ENCODE measurements at places on chromosomes 7 and 10. TPM values are rescaled to one million over a fixed set of nuclear protein-coding genes. Genes with fewer than 3 reads are reported as not detected.

AHCYL2 gene
- total RNA-seq: 13.0 TPM

- no peak for DNase-seq
Observed at GRCh38 chr7:153657182-153657800, 394.9 kb upstream of the DPP6 start.

ELAPOR2 gene
- 7.1 TPM for total RNA-seq

- DNase-seq: peak; percentile 48
Observed at GRCh38 chr10:95333997-95334804, 43.4 kb upstream of the PDLIM1 start.

LDB3 gene
- total RNA-seq: 208 TPM

GRCh38 chr7:92997719-92998118 is 120.1 kb downstream of the SAMD9 start:
- no peak for DNase-seq

- no peak for DNase-seq
Observed at GRCh38 chr7:43628431-43628830, 45.5 kb downstream of the STK17A start.

- DNase-seq: no peak
Observed at GRCh38 chr10:132399117-132400035, 2.4 kb downstream of the PWWP2B start.

GRCh38 chr7:143518941-143519340 is 41.3 kb downstream of the TAS2R41 start:
- DNase-seq: no peak

- DNase-seq: no peak
Observed at GRCh38 chr10:28744069-28744768, 66.9 kb downstream of the BAMBI start.

GRCh38 chr7:111676811-111677210 is 114.5 kb upstream of the IMMP2L start:
- peak; percentile 64 for DNase-seq

A1CF gene
- total RNA-seq: not detected

NUPR2 gene
- total RNA-seq: 0.18 TPM

DNA sequence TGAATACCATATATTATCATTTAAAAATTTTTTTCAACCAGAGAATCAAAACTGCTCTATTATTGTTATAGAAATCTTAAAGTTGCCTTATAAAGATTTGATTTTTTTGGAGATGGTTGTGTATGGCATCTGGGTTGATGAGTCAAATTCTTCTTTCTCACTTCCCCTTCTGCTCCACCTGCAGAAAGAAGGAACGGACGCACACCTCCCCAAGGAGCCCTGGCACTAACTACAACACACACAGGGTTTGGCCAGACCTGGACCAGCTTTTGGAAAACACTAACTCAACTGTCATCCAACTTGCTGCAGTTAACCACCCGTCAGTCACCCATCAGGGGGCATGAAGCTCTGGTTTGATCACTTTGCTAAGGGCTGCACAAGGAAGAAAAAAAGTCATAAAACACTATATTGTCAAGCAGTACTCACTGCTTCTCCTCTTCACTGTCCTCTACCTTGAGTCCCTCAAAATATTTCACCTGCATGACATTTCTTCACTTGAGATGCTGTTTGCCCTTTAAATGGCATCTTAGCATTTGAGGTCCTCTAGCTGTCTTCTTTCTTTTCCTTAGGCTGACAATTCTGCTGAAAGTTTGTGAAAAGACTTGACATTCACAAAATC is 266.7 kb upstream of the PHF14 start:
- no peak for DNase-seq

DNA sequence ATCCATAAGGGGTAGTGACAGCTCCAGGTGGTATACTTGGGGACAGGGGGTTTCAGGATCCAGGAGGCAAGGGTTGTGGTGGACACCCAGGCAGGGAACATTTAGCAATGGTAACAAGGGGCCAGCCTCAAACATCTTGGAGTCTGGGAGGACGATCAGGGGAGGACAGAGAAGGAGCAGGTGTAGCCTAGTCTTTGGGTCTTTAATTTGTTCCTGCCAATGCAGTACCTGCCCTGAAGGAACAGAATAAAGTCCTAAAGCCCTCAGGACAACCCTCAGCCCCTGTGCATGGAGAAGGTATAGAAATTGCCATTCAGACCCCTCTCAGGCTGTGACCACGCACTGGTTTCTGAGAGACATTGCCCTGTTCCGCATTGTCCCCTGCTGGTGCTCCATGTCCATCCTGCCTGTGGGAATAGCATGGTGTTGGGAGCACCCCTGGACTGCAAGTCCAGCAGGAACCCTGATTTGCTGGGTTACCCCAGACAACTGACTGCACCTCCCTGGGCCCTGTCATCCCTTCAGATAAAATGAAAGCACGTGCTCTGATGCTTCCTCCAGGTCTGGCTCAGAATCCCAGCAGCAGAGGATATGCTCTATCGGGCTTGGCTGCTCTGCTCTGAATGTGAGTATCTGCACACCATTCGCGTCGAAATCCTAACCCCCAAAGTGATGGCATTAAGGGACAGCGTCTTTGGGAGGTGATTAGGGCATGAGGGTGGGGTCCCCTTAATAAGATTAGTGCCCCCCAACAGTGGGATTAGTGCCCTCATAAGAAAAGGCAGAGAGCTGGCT is 24.2 kb downstream of the DDC start:
- no peak for DNase-seq

DNA sequence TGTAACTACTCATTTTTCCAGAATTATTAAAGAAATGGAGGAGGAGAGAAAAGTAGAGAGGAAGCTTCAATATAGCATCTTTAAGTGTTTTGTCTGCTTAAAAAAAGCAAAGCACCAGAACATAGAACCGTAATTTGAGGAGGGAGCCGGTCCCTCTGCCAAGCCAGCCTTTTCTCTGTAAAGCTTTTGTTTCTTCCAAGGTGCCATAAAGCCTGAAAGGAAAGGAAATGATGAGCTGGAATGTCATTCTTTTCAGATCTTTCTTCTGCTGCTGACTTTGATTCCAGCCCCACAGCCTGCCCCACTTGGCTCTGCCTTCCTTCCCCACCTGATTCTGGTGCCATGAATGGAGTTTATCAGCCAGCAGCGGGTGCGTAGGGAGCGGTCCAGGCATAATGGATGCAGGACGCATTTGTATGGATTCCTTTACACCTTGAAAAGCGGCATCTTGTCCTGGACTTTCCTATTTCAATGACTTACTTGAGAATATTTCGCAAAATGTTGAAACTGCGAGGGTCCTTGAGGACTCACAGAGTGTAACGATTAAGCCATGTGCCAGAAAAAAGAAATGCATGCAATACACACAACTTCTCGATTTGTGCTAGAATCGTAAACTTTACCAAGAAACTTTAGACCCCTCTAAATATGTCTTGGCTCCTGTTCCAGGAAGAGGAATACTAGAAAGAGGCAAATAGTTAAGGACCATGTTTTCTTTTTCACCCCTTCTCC is 569.5 kb upstream of the MGMT start:
- DNase-seq: peak; percentile 93

DNA sequence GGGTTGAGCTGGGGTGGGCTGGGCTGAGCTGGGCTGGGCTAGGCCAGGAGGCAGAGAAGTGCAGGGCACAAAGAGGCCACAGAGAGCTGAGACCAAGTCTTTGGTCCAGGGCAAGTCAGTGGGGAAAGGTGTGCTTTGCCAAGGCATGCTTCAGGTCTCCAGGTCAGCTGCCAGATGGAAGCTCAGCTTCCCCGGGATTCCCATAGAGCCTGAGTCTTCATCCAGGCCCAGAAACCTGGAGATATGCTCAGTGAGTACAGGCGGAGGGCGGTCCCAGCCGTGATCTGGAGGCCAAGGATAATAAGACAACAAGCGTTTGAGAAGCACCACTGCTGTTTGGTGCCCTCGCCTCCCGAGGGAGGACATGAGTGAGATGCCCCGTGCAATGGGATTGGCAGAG is 4.7 kb upstream of the CALN1 start:
- DNase-seq: no peak

DNA sequence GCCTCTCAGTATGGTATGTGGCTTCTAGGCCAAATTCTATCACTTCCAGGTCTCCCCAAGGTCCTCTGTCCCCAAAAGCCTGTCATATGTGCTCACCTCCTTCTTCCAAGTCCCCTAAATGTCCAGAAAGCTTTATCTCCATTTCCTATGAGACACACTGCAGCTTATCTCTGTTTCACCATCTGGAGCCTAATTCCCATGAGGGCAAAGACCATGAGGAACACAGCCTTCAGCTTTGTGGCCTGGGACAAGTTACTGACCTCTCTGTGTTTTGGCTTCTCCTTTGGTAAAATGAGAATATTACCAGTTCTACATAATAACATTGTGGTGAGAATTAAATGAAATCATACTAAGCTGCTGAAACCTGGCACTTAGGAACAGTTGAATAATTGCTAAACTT is 19.2 kb downstream of the ST8SIA6 start:
- DNase-seq: no peak

- DNase-seq: no peak
Observed at GRCh38 chr10:97426776-97427570, 982 bp downstream of the PGAM1 start.

DNAH11 gene
- 0.13 TPM for total RNA-seq

GRCh38 chr10:86757113-86757972 is 924 bp downstream of the BMPR1A start:
- peak; percentile 95 for DNase-seq

TIMM23B gene
- total RNA-seq: 14.3 TPM

DNA sequence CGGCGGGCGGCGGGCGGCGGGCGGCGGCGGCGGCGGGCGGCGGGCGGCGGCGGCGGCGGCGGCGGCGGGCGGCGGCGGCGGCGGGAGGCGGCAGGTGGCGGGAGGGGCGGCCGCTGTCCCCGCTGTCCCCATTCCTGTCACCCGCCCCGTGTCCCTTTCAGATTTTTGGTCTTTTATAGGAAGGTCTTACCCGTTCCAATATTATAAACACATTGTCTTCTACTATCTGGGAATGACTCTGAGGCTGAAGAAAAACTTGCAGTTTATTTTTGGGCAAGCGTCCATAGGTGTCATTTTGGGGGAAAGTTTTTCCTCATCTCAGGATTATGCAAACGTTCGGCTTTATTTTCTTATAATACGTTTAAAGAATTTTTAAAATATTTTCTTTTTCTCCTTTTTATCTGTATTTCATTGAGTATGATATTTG is 578 bp downstream of the ZNF713 start:
- DNase-seq: peak; percentile 49

SLC18A3 gene
- total RNA-seq: not detected

DNA sequence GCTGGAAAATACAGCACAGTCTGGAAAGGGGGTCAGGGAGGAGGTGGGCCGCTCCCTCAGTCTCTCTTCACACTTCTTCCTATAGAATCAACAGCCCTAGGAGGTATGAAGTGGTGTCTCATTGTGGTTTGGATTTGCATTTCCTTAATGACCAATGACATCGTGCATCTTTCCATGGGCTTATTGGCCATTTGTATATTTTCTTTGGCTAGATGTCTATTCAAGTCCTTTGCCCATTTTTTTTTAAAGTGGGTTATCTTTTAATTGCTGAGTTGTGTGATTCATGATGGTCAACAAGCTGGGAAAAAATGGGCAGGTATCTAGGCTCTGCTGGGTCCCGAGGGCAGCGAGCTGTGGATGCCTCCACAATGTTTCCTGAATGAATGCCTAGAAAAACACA is 29.1 kb downstream of the TMEM130 start:
- no peak for DNase-seq

DNA sequence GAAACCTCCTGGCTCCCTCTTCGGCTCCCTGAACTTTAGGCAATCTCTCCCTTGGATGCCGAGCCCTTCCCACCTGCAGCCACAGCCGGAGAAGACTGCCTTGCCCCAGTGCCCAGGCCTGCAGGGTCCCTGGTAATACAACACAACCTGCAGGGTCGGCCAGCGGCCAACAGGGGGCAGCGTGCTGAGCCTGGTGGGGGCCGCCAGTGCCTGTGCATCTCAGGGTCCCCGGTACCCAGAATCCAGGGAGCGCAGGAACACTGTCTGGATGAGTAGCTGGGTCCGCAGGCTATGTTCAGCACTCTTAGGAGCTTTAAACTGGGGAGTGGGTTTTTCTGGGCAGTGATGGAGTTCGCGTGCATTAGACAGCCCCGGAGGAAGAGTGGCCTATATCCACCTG is 17.5 kb upstream of the C10orf71 start:
- no peak for DNase-seq

GRCh38 chr7:138903186-138903820 is 77.9 kb downstream of the KIAA1549 start:
- no peak for DNase-seq

DNA sequence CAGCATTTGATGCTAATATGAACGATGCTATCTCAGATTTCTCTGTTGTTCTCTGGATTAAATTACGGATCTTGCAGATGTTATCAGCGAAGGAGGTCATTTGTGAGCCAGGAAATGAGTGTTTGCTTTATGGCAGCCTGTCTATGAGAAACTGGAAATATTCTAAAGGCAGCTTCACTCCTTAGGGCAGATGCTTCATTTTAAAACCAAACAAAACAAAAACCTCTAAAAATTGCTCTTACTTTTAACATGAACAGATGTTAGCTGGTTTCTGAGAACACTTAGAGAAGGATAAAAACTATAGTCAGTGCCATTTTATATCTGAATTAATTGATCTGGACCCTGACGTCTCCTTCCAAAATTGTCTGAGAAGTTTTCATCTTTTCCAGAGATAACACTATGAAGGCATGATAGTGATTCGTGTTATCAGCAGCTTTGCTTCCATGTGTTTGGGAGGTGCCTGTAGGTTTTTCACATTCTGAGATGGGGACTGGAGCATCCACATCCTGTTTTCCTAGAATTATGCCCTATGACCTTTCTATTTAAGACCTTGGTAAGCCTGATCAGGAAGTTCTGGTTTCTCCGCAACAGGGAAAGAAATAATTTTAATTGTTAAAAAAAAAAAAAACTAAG is 53.1 kb downstream of the CPED1 start:
- DNase-seq: peak; percentile 71

ATE1 gene
- total RNA-seq: 29.4 TPM

GRCh38 chr10:6037422-6037821 is 24.7 kb downstream of the IL2RA start:
- no peak for DNase-seq
